ENCODE measurements at places on chromosomes 5 and 9. TPM values are rescaled to one million over a fixed set of nuclear protein-coding genes. Genes with fewer than 3 reads are reported as not detected.

- H3K4me1 ChIP-seq = peaks cover 36% of the 10 kb centered on the region
- H3K36me3 ChIP-seq = no peaks in the 10 kb centered on the region
- H3K27me3 ChIP-seq = no peaks in the 10 kb centered on the region
- no peak for DNase-seq
Measured at GRCh38 chr9:104876587-104876986, 51.4 kb downstream of the ABCA1 start.

ZNF354C gene
- total RNA-seq = 6.9 TPM

DNA sequence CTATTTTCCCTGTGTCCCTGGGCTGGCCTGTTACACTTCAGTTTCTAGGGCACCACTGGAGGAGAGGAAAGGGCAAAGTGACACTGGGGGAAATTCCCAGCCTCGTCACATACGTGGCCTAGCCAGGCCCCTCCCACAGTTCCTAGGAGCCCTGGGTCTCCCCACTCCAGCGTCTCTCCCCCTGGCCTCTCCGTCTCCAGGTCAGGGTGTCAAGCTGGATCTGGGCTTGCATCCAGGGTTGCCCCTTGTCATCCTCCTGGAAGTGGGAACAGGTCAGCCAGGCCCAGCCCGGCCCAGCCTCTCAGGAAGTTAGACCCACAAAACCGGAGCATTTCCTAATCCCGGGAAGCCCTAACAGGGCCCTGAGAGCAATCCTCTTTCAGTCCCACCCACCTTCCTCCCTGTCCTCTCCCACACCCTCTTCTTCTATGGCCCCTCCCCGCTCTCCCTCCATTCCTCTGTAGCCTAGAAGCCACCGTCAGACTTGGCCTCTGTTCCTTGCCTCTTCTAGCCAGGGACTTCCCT lies 4.7 kb upstream of the TNIP1 start:
- no peak overlapping the region for H3K4me3 ChIP-seq
- no peak overlapping the region for H3K27ac ChIP-seq
- H3K27me3 ChIP-seq = no peaks in the 10 kb centered on the region
- no peaks in the 10 kb centered on the region for H3K36me3 ChIP-seq
- DNase-seq = no peak

TRIM41 gene
- 17.5 TPM for total RNA-seq

DNA sequence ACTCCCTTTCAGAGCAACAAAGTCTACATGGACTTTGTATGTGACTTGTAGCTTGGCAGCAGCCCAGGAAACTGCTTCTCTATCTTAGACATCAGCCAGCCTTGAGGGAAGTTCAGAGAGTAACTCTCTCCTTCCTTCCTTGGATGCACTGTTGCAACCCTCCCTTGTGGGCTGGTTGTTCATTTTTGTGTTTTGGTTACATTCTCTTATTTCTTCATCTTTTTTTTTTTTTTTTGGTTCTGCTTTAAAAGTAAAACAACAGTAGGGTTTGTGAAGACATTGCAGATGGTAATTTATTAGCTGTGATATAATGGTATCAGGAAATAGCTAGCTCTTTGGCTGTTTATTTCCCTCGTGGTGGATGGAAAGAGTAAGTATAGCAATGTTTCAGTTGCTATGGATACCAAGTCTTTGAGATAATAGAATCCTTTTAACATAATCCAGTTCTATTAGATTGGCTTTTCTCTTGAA lies 97.9 kb upstream of the MAMDC2 start:
- H3K4me1 ChIP-seq = peaks cover 52% of the 10 kb centered on the region
- H3K36me3 ChIP-seq = no peaks in the 10 kb centered on the region
- no peak overlapping the region for H3K4me3 ChIP-seq
- H3K27me3 ChIP-seq = no peaks in the 10 kb centered on the region
- H3K27ac ChIP-seq = peak overlapping the region; percentile 94

SEC16A gene
- total RNA-seq = 34.5 TPM

CDKN2B gene
- total RNA-seq = 10.6 TPM

DNA sequence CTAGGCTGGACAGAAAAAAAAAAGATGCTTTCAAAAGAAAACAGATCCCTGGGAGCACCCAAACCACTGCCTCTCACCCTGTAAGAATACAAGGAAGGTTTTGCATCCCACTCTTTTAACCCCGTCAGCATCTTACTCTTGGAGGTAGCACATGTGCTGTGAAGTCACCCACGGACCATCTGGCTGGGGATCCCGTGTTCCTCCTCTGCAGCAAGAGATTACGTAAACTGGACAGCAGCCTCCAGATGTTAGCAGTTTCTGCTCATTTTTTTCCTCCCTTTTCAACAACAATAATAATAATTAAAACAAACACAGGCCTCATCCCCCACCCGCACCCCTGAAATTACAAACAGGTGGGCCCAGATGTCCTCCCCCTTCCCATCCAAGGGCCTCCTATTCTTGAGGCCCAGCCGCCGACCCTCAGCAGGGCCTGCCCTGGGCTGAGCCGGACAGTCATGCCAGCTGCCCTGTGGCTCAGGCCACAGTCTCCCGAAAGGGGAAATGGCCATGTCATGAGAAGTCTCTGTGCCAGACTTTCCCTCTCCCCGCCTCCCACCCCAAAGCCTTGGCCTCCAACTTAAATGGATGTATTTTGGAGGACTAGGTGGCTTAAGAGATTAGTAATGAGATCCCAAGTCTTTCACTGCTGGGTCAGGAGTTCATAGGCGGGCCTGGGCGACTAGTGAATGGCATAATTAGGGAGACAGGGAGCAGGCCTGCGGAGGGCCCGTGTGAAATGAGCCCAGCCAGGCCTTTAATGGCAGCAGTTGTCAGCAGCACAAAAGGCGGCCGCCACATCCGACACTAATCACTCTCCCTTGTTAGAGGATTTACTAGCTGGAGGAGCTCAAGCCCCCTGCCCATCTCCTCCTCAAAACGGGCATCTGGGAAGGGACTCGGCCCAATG lies 165.1 kb downstream of the PAPPA start:
- peaks cover 16% of the 10 kb centered on the region for H3K36me3 ChIP-seq
- H3K27me3 ChIP-seq = no peaks in the 10 kb centered on the region
- H3K27ac ChIP-seq = peak overlapping the region; percentile 21
- H3K4me1 ChIP-seq = peaks cover 11% of the 10 kb centered on the region

FOXD1 gene
- total RNA-seq = 50.0 TPM

- DNase-seq = no peak
- no peak overlapping the region for H3K4me3 ChIP-seq
- H3K4me1 ChIP-seq = 0 out of 2 replicates have a peak, but pooled peaks cover 5% of the 10 kb centered on the region
- no peaks in the 10 kb centered on the region for H3K27me3 ChIP-seq
Measured at GRCh38 chr9:78292716-78293497, 4.0 kb upstream of the PSAT1 start.

All from GM23248 (cell line).